ENCODE measurements at places on chromosomes 3 and 15. TPM values are rescaled to one million over a fixed set of nuclear protein-coding genes. Genes with fewer than 3 reads are reported as not detected.

DNA sequence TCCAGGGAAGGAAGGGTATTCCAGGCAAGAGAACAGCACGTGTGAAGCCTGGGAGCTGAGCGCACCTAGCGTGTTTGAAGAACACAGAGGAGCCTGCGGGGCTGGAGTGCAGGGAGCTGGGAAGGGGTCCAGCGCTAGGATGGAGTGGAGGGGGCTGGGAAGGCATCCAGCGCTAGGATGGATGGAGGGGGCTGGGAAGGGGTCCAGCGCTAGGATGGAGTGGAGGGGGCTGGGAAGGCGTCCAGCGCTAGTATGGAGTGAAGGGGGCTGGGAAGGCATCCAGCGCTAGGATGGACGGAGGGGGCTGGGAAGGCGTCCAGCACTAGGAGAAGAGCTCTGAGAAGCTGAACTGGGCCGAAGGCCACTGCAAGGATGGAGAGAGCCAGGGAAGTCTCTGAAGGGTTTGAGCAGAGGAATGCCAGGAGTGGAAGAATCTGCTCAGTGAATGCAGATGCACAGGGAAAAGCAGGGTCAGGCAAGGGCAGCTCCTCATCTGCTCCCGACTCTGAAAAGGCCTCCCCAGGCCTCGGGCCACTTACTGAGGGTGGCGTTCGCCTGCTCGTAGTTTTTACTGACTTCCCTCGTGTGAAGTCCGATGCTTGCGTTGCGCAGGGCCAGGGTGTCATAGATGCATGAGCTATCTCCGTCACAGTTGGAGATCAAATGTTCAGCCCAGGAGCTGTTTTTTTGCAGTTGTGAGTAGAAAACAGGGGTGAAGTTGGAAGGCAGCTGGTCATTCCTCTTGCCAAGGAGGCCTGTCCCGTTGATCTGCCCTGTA is 39.8 kb downstream of the MUC20 start:
- no peak for DNase-seq

- no peak for DNase-seq
These were observed 15.6 kb downstream of the FAH start for GRCh38 chr15:80168421-80168820.

DNA sequence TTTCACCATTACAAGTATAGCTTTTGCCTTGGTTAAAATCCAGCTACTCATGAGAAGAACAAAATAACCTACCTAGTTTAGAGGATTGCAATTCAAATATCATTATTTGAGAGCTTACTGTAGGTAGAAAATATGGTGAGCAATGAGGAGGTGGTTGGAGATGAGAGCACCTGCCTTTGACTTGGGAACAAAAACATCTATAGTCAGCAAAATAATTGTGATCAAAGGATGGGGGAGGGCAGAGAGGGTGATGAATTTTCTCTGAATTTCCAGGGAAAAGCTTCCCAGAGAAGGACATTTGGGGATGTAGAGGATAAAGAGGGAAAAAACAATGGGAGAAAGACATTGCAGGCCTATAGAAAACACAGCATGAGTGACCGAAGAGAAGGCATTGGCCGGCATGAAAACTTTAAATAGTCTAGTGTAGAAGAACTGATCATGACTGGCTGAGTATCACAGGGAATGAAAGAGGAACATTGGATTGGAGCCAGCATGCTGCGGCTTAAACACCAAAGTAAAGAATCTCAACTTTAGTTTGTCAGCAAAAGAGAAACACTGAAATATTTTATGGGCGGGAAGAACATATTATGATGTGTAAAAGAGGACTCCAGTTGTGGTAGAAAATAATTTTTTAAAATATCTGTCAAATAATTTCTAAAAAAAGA is 581.3 kb downstream of the UNC13C start:
- no peak for DNase-seq

- no peak for DNase-seq
These were observed 5.1 kb upstream of the SLC27A2 start for GRCh38 chr15:50176869-50177268.

GRCh38 chr3:132641837-132642538 is 17.6 kb downstream of the ACAD11 start:
- peak; percentile 76 for DNase-seq

DNA sequence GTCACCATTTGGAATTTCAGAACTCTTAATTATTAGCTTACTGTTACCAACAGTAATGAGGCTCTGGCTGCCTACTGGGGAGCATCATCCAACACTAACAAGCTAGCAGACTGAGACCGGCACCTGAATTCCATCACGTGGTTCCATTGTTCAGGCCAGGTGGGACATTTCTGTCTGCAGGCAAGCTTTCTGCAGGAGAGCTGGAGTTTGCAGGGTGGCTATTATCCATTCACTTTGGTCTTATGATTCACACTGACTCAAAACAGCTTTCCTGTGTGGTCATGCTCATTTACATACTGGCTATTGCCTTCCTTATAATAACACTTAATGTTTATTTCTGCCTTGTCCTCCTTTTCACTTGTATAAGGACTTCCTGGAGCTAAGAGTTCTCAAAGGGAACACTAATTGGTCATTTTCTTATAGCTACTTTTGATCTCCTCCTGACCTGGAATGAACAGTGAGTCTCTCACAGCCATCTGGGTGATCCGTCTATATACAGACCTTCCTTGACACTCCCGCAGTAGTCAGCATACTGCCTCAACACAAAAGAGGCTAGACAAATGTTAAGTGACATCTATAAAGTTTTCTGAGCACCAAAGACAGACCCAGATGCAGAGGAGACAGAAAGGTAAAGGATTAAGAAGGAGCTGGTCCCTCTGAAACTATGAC is 695.4 kb downstream of the FHIT start:
- no peak for DNase-seq

DNA sequence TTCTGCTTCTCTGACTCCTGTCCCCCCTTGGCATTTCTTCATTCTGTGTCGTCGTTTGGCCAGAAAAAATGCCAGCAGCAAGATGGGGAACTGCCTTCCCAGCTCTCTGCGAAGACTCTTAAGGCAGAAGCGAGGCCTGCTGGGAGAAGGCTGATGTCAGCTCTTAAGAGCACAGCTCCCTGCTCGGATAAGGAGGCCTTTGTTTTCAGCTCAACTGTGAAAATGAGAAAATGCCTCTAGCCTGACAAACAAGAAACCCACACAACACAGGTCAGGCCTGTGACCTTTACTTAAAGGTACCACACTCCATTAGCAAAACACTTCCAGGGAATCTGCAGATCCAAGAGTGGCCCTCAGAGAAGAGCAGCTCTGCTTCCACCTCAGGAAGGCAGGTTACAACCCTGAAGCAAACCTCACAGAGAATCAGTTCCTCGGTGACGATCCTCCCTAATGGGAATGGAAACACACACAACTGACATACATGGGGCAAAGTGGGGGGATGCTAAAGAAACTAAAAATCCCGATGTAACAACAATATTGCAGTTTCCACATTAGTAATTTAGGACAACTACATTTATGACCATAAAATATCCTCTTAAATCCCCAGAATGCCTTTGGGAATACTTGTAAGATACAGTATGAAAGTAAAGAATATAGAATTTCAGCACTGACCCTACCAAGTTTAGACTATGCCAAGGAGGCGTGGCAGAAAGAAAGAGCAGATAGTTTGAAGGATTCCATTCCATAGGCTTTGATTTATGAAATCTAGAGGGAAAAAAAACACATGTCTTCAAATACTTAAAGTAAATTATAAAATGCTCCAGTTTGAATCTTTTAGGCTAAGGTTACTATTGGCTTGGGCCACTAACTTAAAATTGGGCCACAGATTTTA is 52.1 kb downstream of the VGLL4 start:
- DNase-seq: no peak

DNA sequence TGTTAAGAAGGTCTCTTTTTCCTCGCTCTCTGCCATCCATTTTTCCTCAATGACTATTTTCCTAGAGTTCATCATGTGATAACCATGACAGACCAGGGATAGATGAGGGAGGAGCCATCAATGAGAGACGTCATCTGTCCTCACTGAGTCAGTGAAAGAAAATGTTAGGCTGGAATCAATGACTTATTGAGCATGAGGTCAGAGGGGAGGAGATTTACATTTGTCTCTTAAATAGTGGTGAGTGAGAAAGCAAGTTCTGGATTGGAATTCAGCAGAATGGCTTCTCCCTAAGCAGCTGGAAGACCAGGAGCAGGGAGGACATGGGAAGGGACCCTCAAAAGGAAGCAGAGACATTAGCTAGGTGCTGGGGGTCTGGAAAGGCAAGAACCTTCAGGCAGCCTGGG is 28.2 kb upstream of the USP3 start:
- DNase-seq: peak; percentile 44

GRCh38 chr15:76962337-76963013 is 30.9 kb downstream of the RCN2 start:
- no peak for DNase-seq

DNA sequence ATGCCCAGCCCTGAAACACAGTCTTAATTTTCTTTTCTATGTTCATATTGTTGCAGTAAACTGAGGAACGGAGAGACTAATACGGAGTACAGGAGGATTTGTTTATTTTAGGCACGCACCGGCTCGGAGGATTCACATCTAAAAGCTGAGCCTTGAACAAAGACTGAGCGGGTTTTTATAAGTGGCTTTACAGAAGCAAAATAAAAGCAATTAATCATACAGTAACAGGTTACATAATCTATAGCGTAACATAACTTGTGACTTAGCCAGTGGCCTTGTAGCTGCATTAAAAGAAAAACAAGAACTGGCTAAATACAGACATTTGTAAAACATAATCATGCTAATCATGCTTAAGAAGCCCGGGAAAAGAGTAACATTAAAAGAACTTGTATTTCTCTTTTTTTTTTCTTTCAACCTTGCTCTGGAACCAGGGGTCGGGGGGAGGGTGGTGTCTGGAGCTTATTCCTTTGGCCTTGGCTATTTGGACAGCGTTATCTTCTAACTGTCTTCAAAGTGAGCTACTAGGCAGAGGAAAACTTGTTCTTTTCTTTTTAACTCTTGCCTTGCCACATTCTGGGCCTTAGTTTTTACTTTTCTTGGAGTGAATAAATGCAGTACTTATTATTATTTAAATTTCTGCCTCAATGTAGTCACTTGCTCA is 17.5 kb downstream of the NUSAP1 start:
- no peak for DNase-seq

DNA sequence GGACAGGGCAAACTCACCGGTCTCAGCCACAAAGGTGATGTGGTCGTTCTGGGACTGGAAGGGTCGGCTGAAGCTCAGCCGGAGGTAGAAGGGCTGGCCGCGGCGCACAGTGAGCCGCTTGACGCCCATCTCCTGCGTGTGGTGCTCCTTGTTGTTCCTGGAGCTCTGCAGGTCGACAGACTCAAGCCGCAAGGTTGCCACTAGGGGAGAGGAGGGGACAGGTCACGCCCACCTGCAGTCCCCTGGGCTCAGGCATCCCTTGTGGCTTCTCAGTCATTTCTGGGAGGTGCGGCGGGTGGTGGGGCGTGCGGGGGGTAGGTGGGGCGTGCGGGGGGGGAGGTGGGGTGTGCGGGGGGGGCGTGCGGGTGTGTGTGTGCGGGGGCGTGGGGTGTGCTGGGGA is 26.7 kb upstream of the TGM5 start:
- no peak for DNase-seq

- no peak for DNase-seq
These were observed 15.0 kb downstream of the ACAA1 start for GRCh38 chr3:38121832-38122461.

DNA sequence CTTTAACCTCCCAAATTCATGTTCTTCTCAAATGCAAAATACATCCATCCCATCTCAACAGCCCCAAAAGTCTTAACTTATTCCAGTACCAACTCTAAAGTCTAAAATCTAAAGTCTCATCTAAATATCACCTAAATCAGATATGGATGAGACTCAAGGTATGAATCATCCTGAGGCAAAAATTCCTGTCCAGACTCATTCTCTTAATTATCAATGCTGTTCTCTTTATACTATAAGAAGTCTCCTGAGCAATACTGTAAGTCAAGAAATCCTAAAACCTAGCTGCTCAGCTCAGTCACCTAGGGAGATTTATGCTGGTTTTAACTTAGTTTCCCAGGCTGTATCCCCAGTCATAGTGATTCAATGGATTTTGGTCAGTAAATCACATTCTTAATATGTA is 11.1 kb downstream of the RAD18 start:
- no peak for DNase-seq

DNA sequence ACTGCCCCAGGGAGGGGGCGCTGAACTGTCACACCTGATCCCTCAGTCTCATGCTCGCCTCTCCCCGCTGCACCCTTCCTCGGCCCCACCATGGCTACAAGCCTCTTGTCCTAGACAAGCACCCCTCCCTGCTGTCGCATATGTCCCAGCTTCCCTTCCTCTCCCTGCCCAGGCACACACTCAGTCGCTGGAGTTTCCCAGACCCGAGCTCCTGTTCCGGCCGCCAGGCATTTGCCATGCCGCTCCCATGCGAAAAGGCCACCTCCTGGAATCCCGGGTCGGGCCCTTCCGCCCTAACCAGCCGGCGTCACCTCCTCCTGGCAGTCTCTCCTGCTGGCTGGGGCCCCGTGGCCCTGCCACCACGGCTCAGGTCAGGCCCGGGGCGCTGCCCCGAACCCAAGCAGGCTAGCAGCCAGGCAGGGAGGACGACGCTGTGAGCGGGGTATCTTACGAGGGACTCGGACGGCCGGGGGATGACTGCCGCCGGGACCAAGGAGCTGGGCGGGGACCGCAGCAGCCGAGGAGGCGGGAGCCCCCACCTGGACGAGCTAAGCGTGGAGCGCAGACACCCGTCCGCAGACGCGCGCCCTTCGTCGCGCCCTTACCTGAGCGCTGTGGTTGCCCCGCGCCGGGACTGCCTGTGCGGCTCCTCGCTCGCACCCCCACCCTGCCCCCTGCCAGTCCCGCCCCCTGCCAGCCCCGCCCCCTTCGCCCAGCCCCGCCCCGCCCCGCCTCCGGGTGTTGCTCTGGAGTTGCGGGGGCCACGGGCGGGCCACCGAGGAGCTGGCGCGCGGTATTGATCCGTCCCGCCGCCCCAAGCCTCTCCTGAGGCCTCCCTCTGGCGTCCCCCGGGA is at the start of gene ALS2CL:
Gene ALS2CL, minus strand, starts transcription at position 642 of the 854 bp plus-strand sequence. CDS start 4,239 bp downstream, outside the sequence.
- peak; percentile 27 for DNase-seq

- DNase-seq: no peak
These were observed 32.2 kb downstream of the GOLGA6A start for GRCh38 chr15:74050127-74050526.

GRCh38 chr3:70820397-70820796 is 508.0 kb upstream of the MDFIC2 start:
- no peak for DNase-seq

DNA sequence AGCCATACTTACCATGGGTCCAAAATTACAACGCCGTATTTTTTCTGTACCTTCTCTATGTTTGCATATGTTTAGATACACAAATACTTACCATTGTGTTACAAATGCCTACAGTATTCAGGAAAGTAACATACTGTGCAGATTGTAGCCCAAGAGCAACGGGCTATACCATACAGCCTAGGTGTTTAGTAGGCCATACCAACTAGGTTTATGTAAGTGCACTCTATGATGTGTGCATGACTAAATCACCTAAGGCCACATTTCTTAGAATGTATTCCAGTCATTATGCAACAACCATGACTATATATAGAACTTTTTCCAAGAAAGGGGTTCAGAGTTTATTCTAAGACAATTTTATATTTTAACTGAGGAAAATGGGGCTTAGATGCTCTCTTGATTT is 411.7 kb downstream of the MAGI1 start:
- DNase-seq: no peak

SLC12A1 gene
- not detected for total RNA-seq

ASB14 gene
- not detected for total RNA-seq

ARNT2 gene
- total RNA-seq: 0.22 TPM

LIPH gene
- not detected for total RNA-seq

IGSF10 gene
- not detected for total RNA-seq

FOXL2 gene
- not detected for total RNA-seq

C3orf22 gene
- total RNA-seq: not detected

MELTF gene
- 0.40 TPM for total RNA-seq

LMAN1L gene
- total RNA-seq: not detected

ISL2 gene
- total RNA-seq: 0.40 TPM

All from lung microvascular endothelial cell (primary cell).